NCI-H2171 (cell line): ENCODE measurements at places on chromosomes 3 and 15.

- DNase-seq = no peak
These were observed 12.2 kb downstream of the TGM4 start for GRCh38 chr3:44886561-44886960.

GRCh38 chr15:75178171-75178937, 23.3 kb upstream of the C15orf39 start:
- no peak for DNase-seq

DNA sequence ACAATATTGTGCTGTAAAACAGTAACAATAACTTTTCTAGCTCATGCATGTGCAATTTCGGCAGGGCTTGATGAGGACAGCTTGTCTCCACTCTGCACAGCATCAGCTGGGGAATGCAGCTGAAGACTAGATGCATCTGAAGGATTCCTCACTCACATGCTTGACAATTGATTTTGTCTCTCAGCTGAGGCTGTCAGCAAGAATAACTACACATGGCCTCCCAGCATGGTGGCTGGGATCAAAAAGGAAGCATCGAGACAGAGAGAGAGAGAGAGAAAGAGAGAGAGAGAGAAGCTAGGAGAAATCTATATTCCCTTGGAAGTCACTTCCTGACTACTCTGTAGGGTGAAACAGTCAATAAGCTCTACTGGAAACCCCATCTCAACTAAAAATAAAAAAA, 487.1 kb downstream of the PLOD2 start:
- DNase-seq = no peak

DNA sequence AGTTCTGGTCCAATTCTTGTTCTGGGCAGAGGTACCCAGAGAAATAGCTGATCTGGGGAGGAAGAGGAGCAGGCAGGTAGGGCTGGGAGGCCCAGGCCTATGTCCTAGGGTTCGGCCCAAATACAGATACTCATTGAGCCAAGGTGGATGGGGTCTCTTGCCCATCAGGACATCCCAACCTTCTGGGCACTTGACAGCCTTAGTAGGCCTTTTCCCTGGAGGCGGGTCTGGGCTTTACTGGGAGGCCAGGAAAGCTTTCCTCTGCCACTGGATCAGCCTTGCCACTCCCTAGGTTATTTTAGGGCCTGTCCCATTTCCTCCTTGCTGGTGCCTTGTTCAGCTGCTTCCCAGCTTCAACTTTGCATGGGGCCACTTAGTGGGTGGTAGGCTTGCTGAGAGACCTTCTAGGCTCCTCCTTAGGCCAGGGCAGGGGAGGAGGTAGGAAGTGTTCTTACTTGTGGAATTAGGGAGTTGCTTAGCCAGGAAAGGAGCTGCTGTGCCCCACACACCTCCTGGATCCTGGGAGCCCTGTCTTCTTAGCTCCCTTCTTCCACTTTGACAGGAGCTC, 9.7 kb downstream of the TEX264 start:
- DNase-seq = no peak

- DNase-seq = no peak
These were observed 8.3 kb downstream of the IL5RA start for GRCh38 chr3:3101660-3102458.

- DNase-seq = peak; percentile 0
These were observed 8.6 kb upstream of the STX19 start for GRCh38 chr3:94036909-94037507.

GRCh38 chr3:12986986-12987385, 86.2 kb downstream of the IQSEC1 start:
- no peak for DNase-seq

GRCh38 chr15:30933293-30933692, 29.6 kb downstream of the FAN1 start:
- DNase-seq = no peak

- peak; percentile 54 for DNase-seq
These were observed 136.5 kb upstream of the TBL1XR1 start for GRCh38 chr3:177333533-177334520.

GRCh38 chr3:97872525-97873042, 50.8 kb downstream of the CRYBG3 start:
- DNase-seq = no peak

- DNase-seq = no peak
These were observed 37.6 kb downstream of the OSTN start for GRCh38 chr3:191236646-191237045.

GRCh38 chr15:83919319-83919830, 265.5 kb downstream of the ADAMTSL3 start:
- DNase-seq = no peak

DNA sequence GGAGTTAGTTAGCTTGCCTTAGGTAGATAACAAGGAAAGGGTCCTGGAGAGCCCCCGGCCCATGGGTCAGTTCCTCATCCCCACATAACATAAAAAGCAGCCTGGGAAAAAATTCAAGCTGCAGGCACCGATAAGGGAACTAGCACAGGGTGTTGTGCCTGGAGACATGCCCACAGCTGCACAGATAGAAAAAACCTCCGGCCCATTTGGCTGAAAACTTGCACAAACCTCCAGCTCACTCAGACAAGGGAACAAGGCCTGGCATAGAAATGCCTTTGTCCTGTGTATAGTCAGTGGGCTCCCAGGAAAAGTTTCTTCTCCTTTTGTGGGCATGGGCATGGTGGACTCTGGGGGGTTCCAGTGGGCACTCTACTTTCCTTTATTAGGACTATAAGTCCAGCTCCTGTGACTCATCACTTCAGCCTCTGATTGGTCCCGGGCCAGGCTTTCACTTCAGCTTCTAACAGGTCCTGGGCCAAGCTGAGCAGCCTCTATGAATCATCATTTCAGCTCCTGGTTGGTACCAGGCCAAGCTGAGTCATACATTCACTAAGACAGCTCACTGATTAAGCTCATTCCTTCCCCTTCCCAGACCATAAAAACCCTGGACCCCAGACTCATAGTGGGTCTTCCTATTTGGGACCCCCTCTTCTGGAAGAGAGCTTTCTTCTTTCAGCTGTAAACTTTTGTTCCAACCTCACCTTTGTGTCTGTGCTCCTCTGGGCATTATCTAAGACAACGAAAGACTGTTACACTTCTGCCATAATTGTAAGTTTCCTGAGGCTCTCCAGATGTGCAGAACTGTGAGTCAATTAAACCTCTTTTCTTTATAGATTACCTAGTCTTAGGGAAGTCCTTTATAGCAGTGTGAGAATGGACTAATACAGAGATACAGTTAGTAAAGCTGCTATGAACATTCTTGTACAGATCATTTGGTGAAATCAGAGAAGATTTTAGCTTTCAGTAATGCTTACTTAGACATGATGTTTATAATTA, 348.0 kb upstream of the DPPA4 start:
- no peak for DNase-seq

DNA sequence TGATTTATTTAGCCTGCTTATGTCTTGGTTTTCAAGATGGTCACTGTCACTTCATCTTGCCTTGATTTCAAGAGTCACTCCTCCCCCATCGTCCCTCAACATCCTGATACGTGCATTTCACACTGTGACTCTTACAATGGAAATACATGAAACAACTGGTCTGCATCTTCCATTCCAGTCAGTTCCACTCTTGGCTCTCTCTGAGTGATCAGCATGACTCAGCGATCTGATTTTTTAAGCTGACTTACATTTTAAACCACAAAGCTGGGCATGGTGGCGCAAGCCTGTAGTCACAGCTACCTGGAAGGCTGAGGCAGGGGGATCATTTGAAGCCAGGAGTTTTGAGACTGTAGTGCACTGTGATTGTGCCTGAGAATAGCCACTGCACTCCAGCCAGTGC, 271.2 kb upstream of the ROPN1 start:
- DNase-seq = no peak

DNA sequence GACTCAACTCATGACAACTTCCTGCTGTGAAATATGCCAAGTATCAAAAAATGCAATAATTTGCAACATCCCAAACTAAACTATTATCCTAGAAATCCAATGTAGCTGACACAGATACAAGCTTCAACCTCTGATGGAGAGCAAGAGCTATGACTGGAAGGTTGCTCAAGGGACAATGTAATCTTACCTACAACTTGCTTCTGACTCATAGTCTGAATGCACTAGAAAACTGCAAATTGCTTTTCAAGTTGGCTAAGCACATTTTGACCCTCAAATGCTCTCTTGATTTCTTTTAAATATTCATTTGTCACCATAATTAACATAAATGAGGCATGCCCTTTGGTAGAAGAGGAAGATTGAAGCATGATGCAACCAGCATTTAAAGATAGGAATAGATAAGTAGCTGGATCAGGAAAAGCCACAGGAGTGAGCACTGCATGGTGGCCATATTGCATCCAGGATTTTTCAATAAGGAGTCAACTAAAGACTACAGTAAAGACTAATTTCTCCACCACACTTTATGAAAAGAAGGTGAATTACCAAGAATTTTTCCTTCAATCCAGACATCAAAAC, 630.8 kb upstream of the GBE1 start:
- no peak for DNase-seq

GRCh38 chr3:7280318-7280717, 419.4 kb downstream of the GRM7 start:
- no peak for DNase-seq

DNA sequence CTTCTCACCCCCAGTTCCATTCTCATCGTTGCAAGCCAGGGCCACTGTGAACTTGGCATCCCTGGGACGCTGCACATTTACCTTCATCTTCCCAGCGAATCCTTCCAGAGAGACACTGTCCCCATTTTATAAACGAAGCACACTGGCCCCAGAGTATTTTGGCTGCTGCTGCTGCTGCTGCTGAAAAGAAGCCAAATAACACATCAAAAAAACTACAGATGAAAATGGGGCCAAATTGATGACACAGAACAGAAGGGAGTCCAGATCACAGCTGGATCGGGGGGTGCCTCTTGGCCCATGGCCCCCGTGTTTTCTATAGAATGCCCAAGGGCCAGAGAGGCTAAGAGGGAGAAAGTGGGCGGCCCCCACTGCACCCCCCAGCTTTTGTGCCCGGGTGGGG, 221.0 kb upstream of the IGF1R start:
- DNase-seq = no peak

DNA sequence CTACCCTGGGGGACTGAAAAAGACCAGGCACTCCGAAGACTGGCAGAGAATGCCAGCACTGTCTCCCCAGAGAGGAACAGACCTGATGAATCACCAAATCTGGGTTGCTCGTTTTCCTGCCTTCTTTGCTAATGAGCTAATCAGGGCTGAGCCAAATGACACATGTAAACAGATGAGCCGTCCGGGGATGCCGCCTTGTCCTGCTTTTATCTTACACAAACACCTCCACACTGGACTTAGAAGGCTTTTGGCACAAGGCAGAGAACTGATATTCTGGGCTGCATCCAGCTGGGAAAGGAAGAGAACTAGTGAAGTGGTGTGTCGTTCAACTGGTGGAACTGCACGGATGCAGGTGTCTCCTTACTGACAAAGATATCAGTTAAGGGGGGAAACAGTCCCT, 88.1 kb downstream of the MECOM start:
- no peak for DNase-seq

GRCh38 chr15:101501703-101502373, 12.3 kb upstream of the PCSK6 start:
- no peak for DNase-seq

GRCh38 chr3:17054982-17055343, 170.2 kb downstream of the PLCL2 start:
- DNase-seq = no peak

GRCh38 chr3:22257252-22257651, 506.2 kb upstream of the ZNF385D start:
- DNase-seq = no peak

DNA sequence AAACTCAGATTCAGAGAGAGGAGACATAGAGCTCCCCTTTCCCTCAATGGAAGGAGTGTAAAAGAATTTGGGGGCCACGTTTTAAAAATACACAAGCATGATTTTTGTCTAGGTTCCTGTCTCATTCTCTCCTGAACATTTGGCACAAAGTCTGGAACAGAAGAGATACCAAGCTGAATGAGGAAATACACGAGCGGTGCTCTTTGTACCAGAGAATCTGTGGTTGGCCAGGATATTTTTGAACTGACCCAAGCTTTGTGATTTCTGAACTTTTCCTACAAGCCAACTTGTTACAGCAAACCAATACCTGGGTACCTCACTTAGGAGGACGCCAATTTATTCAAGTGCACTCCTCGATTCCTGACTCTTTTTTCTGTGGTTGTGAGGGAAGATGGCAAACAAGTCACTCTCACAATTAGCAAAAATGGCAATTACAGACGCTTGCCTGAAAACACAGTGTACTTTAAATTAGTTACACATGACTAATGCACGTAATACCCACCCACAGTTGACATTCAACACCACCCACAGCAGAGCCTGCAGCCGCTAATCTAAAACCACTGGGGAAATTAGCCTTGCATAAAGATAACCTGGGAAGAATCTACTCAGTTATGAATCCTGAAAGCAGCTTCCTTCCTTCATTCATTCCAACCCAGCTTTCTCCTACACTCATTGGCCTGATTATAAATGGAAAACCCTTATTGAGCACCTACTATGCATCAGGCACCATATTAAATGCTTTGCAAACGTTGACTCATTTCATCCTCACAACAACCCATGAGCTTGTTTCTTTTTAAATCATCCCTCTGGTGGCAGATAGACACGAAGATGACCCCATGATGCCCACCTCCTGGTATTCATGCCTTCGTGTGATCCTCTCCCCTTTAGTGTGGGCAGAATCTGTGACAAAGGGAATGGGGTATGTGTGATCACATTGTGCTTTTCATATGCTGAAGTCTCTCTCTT, 293.5 kb downstream of the KBTBD8 start:
- no peak for DNase-seq

DNA sequence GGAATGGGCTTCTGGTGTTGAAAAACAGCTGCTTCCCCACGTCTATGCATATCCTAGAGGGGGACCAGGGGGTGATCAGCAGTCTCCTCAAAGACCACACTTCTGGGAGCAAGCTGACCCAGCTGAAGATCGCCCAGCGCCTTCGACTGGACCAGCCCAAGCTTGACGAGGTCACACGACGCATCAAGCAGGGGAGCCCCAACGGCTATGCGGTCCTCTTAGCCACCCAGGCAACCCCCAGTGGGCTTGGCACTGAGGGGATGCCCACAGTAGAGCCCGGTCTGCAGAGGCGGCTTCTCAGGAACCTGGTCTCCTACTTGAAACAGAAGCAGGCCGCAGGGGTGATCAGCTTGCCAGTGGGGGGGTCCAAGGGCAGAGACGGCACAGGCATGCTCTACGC, 2.5 kb downstream of the RBM15B start:
- DNase-seq = no peak

GRCh38 chr3:172044833-172045585, 5.6 kb downstream of the FNDC3B start:
- DNase-seq = no peak

DNA sequence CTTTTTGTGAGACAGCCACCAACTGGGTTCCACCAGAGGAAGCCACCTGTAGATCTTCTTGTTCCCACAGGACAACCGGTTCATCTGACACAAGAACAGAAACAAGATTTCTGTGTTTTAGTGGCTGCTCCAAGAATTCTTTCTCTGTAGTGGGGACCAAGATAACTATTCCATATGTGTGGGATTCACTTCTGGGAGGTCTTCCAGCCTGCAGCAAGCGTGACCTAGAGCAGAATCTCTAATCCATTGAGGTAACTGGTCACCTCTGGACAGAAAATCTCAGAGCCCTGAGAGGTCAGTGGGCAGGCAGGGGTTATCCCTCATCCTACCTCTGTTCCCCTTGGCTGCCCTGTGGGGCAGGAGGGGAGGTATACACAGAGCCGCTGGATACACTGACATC, 311.3 kb downstream of the NTRK3 start:
- no peak for DNase-seq

- no peak for DNase-seq
These were observed 757.6 kb downstream of the TBL1XR1 start for GRCh38 chr3:176439729-176440128.
